ENCODE measurements at places on chromosomes 5 and 9.

DNA sequence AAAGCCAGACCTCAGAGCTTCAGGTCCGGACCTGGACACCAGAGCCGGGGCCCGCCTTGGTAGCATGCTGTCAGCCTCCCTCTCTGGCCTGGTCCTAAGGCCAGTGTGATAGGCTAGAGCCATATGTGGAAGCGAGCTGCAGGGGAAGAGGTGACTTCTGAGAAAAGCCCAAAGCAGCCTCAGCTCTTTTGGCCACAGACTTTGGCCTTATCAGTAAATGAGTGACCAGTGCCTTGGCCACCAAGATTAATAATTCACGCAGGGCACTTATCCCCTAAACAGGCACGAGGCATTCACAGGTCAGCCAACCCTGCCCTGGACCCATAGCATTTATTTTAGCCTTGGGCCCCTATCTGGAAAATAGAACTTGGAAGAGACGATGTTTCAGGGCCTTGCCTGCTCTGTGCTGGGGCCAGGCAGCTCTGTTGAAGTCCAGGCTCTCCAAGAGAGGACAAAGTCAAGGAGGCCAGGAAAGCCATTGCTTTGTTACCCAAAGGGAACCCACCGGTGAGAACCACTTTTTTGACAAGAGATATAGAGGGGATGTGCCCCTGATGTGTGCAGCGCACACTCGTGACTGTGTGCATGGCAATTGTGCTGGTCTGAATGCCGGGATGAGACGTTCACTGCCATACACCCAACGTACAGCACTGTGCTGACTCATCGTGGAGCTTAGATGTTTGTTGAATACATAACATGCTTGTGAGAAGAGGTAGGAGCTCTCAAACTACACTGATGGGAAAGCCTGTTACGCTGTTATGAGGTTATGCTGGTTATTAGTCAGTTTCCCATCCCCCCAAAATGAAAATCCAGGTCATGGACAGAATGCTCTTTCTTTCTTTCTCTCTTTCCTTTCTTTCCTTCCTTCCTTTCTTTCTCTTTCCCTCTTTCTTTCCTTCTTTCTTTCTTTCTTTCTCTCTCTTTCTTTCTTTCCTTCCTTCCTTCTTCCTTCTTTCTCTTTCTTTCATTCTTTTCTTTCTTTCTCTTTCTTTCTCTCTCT, 5.0 kb upstream of the SLC34A1 start:
- DNase-seq = no peak

DNA sequence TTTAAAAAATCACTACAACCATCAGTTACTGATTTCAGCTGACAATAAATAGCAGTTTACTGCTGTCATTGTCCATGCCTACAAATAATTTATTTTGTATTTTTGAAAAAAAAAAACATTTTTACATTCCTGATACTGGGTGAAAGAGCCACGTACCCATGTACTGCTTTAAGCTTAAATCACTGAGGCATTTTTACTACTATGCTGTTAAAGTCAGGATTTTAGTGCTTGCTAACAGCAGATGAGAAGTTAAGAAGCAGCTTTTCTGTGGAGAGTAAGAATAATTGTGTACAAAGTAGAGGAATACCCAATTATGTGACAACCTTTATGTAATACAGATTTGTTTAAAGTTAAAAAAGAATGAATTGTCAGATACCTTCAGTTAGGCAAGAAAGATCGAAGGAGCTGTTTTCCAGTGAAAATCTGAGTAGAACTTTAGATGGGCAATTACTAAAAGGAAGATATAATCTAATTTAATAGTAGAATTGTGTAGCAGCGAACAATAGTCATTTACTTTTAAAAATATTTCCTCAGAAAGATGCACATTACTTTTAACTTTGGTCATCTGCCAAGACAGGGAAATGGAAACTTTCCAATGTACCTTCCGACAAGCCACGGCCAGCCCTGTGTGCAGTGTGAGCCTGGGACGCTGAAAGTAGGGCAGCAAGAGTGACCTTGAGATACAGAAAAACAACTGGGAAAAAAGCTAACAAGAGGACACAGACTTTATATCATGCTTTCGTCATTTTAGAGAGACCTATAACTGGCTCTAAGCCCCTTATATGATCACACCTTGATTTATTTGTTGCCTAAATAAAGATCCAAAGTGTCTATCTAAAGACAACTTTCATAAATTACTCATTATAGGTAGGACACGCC, 39.9 kb downstream of the RHOBTB3 start:
- DNase-seq = no peak

GRCh38 chr5:108556441-108557145, 174.7 kb upstream of the FBXL17 start:
- DNase-seq = no peak

DNA sequence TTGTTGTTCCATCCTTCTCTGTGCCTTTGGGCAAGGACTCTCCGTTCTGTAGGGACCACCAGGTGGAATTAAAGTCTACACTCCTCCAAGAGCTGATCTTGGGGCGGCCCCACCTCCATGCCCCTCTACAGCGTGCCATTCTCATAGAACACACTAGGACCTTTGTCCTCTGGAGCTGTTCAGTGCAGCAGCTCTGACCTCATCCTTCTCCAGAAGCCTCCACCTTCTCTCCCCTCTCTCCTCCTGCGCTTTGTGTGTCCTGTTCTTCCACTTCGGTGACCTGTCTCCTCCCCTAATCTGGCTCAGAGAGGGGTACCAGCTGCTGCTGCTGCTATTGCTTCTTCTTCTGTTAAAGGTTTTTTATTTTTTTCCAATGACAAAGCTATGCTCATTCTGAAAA, 1.8 kb upstream of the MACROH2A1 start:
- DNase-seq = no peak

DNA sequence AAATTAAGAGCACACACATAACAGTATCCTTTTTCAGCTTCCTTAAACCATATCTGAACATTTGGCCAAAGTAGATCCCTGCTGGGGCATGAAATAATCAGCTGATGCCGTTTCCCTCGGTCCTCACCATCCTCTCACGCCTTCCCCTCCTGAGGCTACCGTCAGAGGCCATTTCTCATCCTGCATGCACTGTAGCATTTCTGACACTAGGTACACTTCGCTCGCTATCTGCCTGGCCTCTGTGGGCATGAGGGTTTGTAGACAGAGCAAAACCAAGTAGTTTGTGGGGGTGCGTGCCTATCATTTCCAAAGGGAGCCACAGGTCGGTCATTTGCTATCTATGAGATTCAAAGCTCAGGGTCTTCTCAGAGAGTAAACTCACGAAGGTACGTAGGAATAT, 131.9 kb downstream of the BOD1 start:
- no peak for DNase-seq

DNA sequence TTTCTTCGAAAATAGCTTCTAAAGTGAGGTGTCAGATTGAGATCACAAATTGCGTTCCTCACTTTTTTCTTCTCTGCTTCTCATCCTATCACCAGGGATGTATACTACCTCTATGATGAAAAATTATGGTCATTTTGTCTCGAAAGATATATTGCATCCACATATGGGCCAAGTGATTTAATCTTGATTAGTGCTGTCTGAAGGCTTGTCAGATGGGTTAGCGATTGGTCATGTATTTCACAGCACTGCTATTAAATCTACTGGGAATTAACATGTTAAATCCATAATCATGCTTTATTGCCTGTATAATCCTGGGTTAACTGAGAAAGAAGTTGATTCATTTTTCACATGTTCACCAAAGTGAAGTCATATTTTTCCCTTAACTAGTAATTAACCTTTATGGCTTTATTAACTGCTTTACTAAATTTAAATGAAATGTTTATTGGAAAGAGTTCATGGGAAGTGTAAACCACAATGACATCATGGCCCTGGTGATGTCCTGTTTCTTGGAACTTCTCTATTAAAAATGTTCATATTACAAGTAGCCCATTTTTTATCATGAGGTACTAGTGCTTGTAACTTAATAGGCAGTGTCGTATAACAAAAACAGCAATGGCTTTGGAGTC, 193.3 kb downstream of the SMC2 start:
- DNase-seq = no peak

DNA sequence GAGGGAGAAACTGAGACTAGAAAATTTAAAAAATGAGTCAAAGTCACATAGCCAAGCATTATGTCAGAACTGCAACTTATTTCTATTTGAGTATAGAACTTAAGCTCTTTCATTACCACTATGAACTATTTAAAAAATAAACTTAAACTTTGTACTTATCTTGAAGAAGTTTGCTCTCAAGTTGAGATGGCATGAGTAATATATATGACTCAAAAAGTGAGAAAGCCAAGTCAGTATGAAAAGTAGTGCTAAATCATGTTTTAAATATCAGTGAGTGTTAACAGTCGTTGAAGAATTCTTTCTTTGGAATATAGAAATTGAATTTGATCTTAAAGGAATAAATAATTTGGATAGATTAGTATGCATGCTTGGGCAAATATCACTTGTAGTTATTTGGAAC, 36.3 kb upstream of the CDH10 start:
- DNase-seq = no peak

DNA sequence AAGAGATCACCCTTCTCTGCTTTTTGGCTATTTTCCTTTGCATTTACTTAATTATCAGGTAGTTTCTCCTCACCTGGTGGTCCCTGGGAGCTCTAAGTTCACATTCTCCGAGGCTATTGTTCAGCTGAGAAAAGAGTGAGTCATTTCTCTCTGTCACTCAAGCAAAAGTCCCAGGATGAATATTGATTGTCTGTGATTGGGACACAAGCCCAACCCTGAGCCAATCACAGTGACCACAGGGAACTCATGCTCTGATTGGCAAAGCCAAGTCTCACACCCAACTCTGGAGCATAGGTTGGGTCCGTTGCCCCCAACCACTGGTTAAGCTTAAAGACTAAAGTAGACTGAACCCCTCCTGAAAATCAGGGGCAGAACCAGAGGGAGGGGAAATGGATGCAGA, 27.8 kb upstream of the FAT2 start:
- no peak for DNase-seq

DNA sequence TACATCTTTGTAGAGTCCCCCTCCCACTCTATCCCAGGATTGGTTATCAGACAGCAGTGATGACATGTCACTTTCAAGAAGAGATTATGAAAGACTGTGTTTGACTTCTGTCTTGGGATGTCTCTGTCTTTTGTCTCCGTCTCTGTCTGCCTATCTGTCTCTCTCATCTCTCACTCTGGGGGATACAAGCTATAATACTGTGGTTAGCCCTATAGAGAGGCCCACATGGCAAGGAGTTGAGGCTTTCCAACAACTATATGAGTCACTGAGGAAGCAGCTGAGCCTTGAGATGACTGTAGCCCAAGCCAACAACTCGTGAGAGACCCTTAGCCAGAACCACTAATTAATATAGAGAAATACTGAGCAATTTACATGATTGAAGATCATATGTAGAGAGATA, 284.8 kb downstream of the PDE4D start:
- no peak for DNase-seq

DNA sequence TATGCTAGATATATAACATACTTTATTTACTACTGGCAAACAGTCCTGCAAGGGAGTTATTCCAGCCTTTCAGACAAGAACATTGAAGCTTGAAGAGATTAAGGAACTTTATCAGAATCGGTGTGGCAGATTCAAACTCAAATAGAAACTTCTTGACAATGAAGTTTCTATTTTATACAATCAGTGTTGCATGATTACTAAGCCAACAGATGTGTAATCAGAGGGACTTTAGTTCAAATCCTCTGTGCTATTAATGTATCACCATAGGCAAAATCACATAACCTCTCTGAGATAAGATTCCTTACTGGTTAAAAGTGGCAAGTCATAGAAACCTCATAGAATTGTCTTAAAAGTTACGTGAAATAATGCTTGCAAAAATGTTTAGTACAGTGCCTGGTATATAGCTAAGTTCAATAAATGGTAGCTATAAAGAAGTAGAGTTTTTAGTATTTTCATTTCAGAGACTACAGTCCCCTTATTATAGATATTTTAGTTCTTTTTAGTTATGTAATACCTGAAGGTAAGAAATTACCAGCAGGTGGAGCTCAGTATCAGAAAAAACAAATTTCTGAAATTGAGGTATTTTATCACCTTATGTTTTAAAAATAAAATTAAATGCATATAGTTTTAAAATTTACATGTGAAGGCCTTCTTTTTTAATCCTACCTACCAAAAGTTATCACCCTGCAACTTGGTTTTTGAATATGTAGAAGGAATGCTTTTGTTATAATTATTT, 172.1 kb downstream of the FER start:
- DNase-seq = no peak
